ENCODE measurements at places on chromosomes 3 and 15.

GRCh38 chr3:52238761-52239701 is at the start of gene TWF2:
Gene TWF2, minus strand, starts transcription at chr3:52239158. Its CDS starts 142 bp downstream, at chr3:52239016.
- peak; percentile 57 for DNase-seq

GRCh38 chr3:46812237-46812791 is 50.9 kb downstream of the MYL3 start:
- DNase-seq = peak; percentile 20

- no peak for DNase-seq
These were observed 38.2 kb upstream of the GOLGA8B start for GRCh38 chr15:34621675-34622074.

DNA sequence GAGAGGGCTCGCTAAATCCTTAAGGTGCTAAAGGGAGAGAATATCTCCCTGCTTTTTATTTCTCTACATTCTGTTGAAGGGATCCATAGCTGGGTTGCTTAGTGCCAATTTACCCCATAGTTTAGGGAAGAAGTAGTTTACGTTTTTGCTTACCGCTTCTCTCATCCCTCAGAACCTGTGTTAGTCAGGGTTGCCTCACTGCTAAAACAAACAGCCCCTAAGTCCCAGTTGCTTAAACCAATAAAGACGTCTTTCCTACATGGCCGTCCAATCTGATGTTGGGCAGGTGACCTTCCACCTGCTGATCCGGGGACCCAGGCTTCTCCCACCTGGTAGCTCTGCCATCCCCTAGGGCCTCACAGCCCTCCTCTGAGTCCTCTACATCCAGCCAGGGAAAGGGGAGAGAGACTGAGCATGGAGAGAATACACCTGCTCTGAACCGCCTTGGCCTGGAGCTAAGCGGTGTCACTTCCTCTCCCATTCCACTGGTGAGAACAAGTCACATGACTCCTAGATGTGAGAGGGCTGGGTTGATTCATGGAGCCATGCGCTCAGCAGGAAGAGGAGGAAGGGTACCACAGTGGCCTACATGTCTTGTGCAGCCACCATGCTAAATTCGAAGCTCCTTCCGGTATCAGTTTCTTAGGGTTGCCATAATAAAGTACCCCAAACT is 26.3 kb downstream of the DNASE1L3 start:
- no peak for DNase-seq

- no peak for DNase-seq
These were observed 183.8 kb upstream of the THBS1 start for GRCh38 chr15:39396979-39397615.

Measured in fibroblast of skin of left quadriceps (primary cell).